Activated naive CD4-positive, alpha-beta T cell (primary cell): ENCODE measurements at places on chromosomes 7 and 10.

GRCh38 chr7:71752171-71752935 lies 620.4 kb downstream of the GALNT17 start:
- no peak for DNase-seq

- DNase-seq, result no peak
Measured at GRCh38 chr7:158803367-158803969, 25.8 kb downstream of the ESYT2 start.

DNA sequence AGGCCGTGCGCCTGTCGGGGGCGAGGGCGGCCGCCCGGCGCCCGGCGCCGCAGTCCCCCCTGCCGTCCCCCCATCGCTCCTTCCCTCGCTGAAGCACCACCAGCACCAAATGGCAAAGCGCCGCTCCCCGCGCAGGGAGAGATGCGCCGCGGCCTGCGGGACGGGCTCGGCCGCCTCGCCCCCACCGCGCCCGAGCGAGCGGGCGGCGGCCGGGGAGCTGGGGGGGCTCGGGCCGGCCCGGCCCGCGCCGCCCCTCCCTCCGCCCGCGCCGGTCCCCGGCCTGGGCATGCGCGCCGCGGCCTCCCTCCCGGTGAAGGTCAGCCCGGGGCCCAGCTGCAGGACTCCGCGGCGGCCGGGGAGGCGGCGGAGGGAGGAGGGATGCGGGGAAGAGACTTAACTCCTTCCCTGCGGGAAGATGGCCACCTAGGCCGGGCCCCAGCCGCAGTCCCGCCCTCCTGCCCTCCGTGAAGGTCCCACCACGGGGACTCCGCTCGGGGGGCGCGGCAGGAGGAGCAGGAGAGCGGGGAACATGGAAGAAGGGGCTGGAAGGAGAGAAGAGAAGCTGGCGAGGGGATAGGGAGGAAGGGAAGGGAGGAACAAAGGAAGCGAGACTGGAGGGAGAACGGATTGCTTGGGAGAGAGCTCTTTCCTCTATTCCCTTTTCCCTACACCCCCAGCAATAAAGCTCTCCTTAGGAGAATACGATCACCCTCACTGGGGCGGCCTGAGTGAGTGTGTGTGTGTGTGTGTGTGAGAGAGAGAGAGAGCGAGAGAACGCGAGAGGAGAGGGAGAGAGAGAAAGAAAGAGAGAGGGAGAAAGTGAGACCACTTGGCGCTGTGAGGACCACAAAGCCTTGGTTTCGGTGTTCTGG lies 3.4 kb upstream of the SMARCD3 start:
- no peak for DNase-seq

DNA sequence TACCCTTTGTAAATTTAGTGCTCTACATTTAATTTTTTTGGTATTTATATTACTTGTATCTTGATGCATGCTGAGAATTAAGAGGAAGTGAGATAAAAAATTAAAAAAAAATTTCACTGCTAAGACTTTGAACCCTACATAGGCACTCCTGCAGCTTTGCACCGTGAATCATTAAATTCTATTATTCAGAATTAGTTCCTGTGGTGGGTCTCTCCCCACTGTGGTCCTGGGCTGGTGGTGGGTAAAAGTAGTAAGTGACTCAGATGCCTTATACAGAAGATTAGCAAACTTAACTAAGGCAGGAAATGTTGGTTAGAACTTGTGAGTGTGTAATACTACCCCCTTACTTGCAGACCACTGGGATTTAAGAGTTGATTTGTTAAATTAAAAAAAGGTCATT lies 72.6 kb downstream of the AP3M1 start:
- DNase-seq, result no peak

GRCh38 chr7:32039000-32039756 lies 31.0 kb downstream of the PDE1C start:
- no peak for DNase-seq

DNA sequence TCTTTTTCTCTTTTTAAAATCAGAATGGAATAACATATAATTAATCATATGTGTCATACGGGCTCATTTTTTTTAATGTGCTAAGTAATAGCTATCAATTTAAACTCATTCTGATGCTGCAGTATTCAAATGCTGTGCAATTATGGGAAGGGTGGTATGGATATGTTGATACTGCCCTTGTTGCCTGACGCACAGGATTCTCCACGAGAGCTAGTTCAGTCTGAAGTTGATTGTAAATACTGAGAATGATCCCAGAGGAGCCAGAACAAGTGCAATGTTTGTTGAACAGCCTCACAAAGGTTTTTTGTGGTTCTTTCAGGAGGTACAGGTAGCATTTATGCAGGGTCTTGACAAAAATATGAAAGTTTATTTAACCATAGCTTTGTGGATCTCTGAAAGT lies 13.4 kb downstream of the NPY start:
- DNase-seq, result no peak

DNA sequence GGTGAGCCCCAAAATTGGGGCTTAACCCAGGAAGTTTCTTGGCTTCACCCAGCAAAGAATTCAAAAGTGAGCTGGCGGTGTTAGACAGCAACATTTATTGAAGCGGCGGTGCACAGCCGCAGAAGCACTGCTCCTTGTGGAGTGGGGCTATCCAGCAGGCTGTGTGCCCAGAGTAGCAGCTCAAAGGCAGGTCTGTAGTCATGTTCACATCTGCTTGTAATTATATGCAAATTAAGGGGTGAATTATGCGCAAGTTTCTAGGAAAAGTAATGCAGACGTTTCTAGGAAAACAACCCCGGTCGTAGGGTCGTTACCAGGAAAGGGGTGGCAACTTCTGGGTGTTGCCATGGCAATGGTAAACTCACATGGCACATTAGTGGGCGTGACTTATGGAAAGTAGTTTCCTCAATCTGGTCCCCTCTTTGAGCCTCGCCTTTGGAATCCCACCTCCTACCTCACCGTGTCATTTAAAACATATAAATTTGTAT lies 13.7 kb upstream of the KBTBD2 start:
- peak; percentile 53 for DNase-seq

GRCh38 chr10:3961082-3961481 lies 176.1 kb upstream of the KLF6 start:
- no peak for DNase-seq

GRCh38 chr10:106711313-106711906 lies 453.1 kb downstream of the SORCS1 start:
- no peak for DNase-seq

- no peak for DNase-seq
Measured at GRCh38 chr7:28269700-28270361, 89.2 kb upstream of the JAZF1 start.

- DNase-seq, result no peak
Measured at GRCh38 chr10:70558295-70558694, 44.2 kb downstream of the PRF1 start.

DNA sequence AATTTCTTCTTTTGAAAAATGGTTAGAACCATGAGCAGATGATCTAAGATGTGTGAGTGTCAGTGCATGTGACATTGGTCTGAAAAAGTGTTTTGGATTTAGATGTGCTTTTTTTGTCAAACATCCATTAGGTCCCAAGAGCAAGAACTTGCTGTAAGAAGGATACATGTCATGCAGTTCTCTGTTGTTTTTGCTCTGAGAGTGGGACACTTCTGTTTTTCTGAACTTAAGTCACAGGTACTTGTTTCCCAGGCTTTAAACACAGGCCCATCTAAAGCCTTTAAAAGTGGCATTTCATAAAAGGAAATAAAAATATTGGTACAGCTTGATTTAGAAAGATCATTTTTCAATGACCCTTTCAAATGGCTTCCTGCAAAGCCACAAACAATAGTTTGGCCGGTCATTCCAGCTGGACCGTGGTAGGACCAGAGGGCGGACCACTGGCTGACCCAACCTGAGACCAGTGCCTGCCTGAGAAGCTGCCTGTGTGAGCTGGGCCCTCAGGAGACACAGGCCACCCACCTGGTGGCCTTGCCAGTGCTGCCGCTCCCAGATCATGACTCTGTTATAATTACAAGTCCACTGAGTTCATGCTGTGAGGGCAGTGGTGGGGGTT lies 92.7 kb downstream of the EEPD1 start:
- DNase-seq, result no peak

- no peak for DNase-seq
Measured at GRCh38 chr7:33810356-33810755, 95.0 kb upstream of the BMPER start.

- no peak for DNase-seq
Measured at GRCh38 chr7:151690606-151691005, 170.9 kb upstream of the RHEB start.
